Mesendoderm (in vitro differentiated cells): ENCODE measurements at places on chromosomes 4 and X.

GRCh38 chr4:180219080-180219479, 2024.1 kb upstream of the TENM3 start:
- DNase-seq, result no peak

DNA sequence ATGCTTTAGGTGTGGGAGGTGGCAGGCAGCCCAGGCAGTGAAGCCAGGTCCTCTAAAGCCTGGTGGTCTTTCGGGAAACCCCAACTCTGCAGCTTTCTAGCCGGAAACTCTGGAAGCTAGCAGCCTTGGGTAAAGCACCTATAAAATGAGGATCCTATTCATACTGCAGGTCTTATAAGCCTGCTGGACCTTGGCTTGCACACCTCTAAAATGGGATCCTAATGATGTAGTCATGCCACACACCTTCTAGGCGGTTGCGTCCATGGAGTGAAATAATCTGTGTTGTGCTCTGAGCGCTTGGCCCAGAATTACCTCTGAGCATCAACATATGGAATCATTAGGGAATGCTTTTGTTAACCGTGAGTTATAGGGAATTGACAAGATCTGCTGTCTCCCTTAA, 36.0 kb upstream of the STS start:
- no peak for DNase-seq

DNA sequence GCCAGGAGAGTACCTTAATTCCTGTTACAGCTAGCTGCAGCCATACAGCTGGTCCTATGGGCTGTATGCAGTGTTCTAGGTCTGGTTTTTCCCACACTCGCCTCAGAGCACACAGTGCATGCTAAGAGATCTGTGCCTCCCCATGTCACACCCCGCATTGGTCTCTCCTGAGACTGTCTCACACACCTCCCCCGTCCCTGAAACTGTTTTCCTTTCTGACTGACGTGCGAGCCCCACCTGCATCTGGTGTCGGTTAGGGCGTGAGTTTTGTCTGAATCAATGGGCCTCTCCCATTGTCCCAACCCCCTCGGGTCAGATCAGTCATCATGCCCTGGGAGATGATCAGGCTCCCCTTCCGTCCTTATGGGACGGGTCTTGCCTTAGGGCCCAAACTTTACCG, 3.4 kb upstream of the UGT8 start:
- DNase-seq, result no peak

GRCh38 chr4:101972791-101973190, 182.3 kb downstream of the BANK1 start:
- DNase-seq, result no peak

DNA sequence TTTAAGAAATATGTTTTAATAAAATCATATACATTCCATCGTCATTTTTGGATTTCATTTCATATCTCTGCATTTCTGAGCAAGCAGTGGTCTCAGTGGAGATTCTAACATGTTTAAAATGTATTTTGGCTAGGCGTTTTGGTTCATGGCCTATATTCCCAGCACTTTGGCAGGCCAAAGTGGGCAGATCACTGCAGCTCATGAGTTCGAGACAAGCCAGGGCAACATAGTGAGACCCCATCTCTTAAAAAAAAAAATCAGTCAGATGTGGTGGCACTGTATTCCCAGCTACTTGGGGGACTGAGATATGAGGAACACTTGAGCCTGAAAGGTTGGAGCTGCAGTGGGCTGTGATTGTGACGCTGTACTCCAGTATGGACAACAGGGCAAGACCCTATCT, 67.5 kb upstream of the RAB33B start:
- DNase-seq, result no peak

GRCh38 chr4:17704020-17704650, 77.3 kb downstream of the FAM184B start:
- no peak for DNase-seq

DNA sequence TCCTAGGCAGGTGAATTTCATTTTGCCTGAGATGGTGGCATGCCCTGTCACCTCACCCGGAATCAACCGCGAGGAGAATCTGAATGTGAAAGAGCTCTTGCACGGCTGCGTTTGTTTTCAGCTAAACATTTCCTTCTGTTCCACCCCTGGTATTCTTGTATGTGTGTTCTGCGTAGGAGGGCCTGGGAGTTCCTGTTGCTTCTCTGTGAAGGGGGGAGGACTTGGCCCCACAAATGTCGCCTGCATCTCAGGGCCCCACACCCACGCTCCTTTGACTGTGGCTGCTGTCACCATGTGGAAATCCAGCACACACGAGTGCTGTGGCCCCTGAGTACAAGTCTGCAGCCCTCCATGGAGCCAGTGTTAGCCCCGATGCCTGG, 45.8 kb upstream of the CLCN4 start:
- DNase-seq, result no peak

DNA sequence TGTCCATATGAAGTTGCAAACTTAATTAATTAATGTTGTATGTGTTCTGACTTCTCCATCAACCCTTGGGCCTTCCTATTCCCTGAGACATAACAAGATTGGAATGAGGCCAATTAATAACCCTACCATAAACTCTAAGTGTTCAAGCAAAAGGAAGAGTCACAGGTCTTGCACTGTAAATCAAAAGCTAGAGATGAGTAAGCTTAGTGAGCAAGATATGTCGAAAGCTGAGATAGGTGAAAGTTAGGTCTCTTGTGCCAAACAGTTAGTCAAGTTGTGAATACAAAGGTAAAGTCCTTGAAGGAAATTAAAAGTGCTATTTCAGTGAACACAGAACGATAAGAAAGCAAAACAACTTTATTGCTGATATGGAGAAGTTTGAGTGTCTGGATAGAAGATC, 58.2 kb upstream of the GPRIN3 start:
- DNase-seq, result no peak

DNA sequence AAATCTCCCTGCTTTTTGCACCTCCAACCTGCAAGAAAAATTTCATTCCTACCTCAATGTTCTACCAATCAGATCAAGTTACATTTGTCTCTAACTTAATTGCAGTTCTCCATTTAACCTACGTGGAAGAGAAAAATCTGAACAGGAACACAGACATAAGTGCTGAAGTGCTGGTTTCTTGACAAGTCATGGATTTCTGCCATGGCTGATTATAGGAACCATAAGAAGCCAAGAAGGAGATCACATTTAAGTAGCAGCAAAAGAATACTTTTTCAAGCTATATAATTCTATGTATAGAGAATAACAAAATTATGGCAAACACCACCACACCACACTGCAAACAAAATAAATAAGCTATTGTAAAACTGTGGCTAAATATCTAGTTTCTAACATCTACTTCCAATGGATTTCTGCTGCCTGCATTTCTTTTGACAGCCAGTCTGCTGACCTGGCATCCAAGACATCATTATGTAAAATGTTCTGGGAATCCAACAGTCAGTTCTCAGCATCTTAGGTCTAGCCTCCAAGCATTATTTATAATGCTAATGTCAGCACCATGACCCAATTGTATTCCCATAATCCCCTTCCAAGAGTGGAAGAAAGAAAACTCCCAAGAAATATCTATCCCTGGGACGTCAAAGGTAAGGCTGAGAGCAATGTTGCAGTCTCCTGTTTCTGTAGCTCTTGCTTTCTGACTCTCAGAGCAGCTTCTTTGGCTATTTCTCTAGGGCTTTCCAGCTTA, 50.8 kb upstream of the GAB1 start:
- DNase-seq, result no peak

GRCh38 chrX:6777238-6778002, 242.5 kb upstream of the VCX3A start:
- no peak for DNase-seq

DNA sequence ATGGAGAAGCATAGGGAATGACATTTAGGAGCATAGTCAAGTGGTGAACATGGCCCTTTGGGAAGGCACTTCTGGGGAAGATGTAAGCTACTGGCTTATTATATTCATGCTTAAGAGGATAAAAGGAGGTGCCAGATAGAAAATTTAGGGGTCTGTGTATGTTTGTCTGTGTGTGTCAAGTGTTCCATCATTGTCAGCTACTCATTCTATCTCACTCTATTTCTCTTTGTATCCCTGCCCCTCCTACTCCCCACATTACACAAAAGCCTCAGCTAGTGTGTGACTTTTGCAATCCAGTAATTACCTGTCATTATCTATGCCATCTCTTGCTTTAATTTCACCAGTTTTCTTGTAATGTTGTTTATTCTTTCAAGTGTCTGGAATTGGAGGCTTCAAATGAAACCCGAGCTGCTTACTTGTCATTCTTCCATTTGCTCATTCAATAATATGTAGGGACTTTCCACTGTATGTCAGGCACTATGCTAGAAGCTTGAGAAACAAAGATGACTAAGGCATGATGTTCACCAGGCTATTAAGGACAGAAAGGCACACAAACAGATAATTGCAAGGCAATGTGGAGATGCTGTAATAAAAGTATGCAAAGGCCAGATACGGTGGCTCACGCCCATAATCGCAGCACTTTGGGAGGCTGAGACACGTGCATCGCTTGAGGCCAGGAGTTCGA, 229.8 kb upstream of the TEX13C start:
- no peak for DNase-seq

DNA sequence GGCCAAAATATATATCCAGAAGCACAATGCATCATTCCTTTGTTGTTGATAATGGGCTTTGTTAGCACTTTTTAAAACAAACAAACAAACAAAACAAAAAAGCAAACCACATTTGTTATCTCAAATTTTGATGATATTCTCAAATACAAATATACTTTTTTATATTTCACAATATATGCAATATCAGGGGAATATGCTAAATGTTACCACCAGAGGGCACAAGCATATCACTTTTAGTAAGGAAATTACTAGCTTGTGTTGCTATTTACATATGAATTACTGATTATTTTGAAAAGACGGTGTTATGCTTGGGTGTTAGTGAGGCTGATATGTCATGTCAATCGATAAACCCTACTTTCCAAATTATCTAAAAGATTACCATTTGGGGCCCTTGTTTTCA, 29.1 kb downstream of the RIPPLY1 start:
- DNase-seq, result peak; percentile 5

- DNase-seq, result peak; percentile 55
Observed at GRCh38 chr4:41232406-41232805, 18.1 kb upstream of the APBB2 start.

- no peak for DNase-seq
Observed at GRCh38 chrX:39480963-39481362, 616.8 kb downstream of the BCOR start.

DNA sequence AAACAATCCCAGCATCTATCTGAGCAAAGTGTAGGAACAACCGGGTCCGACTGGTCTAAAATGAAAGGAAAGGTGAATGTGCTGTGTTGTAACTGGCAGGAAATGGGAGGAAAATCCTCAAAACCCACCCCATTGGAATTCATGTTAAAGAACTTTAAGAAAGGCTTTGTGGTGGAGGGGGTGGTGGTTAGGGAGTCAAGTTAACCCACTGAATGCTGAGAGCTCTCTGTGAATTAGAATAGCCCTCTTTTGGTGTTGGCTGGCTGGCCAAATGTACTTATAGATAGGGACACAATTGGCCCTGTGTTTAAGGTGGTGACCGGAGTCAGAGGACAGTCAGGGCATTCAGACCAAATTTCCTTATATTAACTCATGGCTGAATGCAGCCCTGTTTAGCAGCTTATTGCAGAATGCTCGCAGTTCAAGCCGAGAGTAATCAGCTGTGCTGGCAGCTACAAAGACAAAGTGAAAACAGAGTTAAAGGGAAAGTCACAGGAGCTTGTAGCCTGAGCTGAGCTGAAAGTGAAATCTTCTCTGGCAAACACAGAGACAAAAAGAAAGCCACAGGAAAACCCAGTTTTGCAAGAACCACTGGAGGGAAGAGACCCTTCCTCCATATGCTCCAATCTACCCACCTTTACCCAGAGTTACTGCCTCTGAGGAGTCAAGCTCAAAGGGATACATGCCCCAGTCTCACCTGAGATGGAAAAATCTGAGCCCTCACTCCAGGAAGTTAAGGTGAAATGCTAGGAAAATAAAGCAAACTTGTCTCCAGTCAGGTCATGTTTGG, 38.5 kb upstream of the UGT2B7 start:
- DNase-seq, result peak; percentile 67

- DNase-seq, result no peak
Observed at GRCh38 chr4:3354455-3354811, 61.6 kb downstream of the RGS12 start.

DNA sequence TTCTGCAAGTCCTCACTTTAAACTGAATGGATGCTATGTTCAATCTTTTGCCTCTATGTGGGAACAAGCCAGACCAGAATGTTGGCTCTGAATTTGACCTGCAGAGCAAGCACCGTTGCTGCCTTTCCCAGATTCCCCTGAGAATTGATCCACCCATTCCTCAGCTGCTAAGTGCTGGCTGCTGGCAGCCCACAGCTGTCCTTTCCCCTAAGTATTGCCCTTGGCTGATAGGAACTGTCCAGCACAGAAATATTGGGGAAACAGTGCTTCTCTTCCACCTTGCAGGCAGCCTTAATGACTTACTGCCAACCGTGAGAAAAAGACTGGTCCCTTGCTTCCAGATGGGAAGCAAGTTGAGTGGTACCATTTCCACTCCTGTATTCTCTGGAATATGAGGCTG, 475.9 kb downstream of the PDHA2 start:
- no peak for DNase-seq

GRCh38 chr4:176313596-176314336, 6.0 kb upstream of the SPCS3 start:
- DNase-seq, result no peak
